Smooth muscle cell of the brain vasculature (primary cell): ENCODE measurements at places on chromosomes 12 and 14.

DNA sequence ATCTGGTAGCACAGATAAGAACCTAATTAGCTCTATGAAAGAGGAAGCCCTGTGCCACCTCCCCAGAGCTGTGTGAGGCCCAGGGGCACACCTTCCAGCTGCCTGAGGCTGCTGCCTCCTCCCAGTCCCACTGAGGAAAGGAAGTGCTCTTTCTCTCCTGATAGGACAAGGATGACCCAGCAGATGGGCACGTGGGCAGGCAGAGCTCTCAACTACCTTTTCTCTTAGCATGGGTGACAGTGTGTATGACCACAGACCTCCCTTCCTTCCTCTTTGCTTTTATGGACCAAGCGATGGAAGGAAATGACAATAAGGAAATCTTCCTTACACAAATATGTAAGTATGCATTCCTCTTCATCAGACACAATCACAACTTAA, 127.6 kb upstream of the AMIGO2 start:
- no peak for DNase-seq

GRCh38 chr12:25186038-25186787, 8.7 kb downstream of the DNAI7 start:
- DNase-seq: no peak

DNA sequence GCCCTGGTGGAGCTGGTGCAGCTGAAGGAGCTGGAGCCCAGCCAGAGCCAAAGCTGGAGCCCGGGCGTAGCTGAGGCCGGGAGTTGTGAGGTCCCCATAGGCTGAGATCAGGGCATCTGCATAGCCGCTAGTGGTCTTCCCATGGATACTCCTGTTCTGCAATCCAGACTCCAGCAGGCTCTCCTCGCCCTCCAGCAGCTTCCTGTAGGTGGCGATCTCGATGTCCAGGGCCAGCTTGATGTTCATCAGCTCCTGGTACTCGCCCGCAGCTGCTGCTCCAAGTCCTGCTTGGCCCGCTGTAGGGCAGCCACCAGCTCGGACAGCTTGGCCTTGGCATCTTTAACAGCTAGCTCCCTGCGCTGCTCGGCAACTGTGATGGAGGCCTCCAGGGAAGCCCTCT, 966.1 kb downstream of the FSCB start:
- no peak for DNase-seq

GRCh38 chr12:87311206-87311605, 718.0 kb downstream of the C12orf50 start:
- DNase-seq: no peak

GRCh38 chr12:42725809-42726208, 136.3 kb upstream of the PRICKLE1 start:
- no peak for DNase-seq

DNA sequence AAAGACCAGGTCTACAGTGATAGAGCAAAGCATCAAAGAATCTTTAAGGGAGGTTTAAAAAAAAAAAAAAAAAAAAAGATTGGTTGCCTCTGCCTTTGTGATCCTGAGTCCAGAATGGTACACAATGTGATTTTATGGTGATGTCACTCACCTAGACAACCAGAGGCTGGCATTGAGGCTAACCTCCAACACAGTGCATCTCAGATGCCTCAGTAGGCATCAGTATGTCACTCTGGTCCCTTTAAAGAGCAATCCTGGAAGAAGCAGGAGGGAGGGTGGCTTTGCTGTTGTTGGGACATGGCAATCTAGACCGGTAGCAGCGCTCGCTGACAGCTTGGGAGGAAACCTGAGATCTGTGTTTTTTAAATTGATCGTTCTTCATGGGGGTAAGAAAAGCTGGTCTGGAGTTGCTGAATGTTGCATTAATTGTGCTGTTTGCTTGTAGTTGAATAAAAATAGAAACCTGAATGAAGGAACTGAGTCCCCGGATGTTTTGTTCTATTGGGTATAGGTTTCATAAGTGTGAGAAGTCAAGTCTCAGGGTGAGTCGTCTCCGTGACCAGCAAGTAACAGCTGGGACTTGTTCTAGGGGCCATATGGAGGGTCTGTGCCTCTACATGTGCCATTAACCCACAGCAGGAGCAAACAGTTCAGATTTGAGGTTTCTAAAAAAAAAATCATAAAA, 9.3 kb downstream of the PEBP1 start:
- no peak for DNase-seq

- no peak for DNase-seq
Observed at GRCh38 chr14:99065551-99065950, 206.4 kb downstream of the BCL11B start.

GRCh38 chr12:15782667-15783066, 6.5 kb downstream of the EPS8 start:
- DNase-seq: no peak

DNA sequence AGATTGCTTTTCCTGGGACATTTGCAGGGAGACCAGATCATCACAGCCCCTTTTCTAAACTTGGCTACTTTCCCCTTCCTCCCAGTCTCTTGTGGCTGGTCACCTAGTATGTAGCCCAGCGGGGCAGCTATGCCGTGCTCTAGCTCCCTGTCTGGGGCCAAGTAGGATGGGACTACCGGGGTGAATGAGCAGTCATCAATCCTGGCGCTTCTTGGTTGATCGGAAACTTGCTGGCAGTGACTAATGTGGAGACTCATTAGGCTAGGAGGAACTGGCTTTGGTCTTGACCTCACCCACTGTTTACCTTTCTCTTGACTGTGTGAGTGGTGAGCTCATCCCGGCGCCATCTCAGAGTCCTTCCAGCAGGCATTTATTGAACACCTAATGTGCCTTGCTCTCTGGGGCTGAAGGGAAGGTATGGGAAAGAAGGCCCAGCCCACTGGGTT, 15.9 kb downstream of the PLEKHG3 start:
- DNase-seq: no peak

DNA sequence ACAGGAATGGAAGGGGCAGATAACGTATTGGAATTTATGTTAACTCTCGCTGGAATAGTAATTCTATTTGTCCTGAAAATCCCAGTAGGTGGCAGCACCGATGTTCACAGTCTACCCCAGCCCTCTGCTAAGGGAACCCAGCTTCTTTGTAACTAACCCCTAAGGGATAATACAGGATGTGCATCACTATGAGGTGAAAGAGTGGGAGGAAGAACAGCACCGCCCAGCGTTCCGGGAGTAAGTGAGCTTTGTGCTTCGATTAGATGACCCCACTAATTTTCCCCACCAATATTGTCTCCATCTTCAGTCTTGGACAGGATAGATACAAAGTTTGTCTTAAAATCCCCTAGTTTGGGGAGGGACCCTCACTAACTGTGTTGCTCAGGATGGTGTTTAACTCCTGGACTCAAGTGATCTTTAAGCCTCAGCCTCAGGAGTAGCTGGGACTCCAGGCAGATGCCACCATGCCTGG, 2.7 kb downstream of the SLC2A3 start:
- peak; percentile 88 for DNase-seq

GRCh38 chr12:109428037-109428629, 49.0 kb downstream of the KCTD10 start:
- DNase-seq: peak; percentile 77

GRCh38 chr14:89371585-89372511, 45.2 kb downstream of the FOXN3 start:
- no peak for DNase-seq

GRCh38 chr12:9961106-9961505, 10.1 kb upstream of the CLEC12A start:
- no peak for DNase-seq

DNA sequence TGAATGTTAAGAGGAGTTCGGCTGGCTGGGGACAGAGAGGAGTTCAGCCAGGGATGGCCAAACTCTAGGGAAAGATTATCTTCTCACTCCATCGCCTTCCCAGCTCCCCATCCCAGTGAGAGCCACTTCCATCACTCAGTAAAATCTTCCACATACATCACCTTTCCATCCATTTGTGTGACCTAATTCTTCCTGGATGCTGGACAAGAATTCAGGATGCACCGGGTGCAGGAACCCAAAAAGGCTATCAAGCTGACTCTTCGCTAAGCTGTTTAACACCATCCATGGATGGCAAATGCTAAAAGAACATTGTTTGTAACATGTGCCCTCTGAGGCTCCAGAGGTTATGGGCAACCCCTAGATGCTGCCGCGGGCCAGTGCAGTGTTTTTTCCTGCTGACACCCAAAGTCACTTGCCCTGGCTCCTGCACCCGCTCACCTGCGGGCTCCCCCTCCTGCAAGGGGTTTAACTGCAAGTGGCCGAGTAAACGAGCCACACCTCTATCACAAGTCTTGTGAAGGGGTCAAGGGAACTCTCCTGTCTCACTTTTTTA, 216.0 kb upstream of the NPAS3 start:
- DNase-seq: no peak

DNA sequence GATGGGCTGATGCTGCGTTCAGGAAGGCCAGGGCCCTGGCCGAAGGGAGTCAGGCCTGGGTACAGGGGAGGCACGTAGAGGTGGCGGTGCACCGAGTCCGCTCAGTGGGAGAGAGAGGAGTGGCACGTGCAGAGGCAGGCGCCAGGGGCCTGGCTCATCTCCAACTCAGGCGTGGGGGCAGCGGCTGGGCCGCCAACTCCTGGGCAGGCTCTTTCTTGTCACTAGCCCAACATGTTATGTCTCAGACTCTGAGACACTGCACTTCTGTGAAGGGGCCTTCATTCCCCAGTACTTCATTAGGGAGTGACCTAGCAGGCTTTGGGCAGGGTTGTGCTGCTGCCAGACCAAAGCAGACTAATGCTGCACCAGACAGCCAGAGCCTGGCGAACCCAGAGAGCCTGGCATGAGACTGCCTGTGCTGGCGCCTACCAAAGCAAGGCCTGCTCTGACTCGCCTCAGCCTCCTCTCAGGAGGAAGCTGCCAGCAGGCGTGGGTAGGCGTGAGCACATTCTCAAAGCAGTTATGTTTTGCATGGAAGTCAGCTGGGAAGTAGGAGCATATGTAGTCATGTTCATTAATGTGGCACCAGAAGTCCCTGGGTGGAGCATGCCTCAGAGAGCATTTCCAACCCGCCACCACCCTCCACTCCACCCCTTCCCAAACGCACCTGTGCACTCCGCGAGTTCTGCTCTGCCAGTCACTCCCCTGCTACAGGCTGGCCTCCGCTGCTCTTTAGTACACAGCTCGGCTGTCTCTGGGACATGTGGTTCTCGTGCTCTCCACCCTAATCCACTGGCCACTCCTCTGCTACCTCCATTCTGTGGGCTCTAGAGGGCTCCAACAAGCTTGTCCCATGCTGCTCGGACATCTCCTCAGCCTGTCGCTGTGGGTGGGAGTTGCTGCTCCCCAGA, 9.7 kb downstream of the CKB start:
- DNase-seq: no peak

GRCh38 chr14:68586896-68587751, 205.7 kb downstream of the ZFP36L1 start:
- no peak for DNase-seq

DNA sequence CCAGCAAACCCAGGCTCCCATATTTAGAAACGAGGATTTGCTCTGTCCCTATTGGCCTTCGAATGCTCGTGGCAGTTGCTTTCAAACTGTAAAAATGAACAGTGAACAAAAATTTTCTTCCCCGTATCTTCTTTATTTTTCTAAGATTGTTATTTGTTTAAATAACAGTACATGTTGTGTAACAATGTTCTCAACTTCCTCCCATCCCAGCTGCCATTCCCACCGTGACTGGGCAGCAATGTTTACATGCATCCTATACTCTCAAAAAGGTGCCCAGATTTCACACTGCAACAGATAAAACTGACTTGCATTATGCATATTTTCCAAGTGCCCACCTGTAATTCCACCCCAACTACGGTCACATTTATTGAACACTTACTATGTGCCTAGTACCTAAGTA, 12.8 kb downstream of the VCPKMT start:
- no peak for DNase-seq

DNA sequence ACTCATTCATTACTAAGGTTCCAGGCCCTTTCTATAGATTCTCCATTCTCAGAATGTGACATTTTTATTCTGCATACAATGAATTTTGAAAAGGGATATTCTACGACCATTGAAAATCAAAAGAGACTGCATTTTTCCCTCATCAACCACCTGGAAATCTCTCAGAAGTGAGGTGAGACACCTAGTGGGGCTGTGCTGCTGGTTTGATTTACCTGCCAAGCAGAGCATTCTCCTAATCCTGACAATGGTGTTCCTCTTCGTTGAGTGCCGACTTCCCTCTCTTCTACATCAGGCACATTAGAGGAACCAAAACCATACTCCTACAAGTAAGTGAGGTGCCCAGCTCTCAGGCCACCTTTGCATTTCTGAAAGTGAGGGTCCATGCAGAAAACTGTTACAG, 14.9 kb downstream of the CKB start:
- DNase-seq: no peak
